ENCODE measurements at places on chromosomes 5 and 9.

DNA sequence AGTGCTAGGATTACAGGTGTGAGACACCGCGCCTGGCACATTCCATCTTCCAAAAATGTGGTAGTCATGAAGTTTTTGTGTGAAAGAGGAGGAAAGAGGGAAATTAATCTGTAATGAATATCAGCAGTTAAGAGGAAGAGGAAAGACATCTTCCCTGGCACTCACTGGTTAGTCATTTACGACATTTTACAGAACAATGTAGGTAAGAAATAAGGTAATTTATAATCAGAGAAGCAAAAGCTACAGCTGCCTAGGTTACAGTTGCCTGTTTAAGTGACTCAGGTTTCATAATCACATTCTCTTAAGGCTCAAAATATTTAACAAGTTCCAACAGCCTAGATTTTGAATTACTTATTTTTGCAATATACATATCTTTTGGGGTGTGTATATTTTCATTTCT lies 26.9 kb downstream of the CNOT6 start:
- DNase-seq: no peak

- DNase-seq: no peak
These were observed 177.0 kb downstream of the DCP2 start for GRCh38 chr5:113153512-113154097.

GRCh38 chr5:170603578-170604565 lies 100.1 kb downstream of the KCNIP1 start:
- DNase-seq: peak; percentile 77

- no peak for DNase-seq
These were observed 114.2 kb downstream of the GAPVD1 start for GRCh38 chr9:125375820-125376219.

- no peak for DNase-seq
These were observed 7.0 kb downstream of the UNC5A start for GRCh38 chr5:176817369-176817840.

DNA sequence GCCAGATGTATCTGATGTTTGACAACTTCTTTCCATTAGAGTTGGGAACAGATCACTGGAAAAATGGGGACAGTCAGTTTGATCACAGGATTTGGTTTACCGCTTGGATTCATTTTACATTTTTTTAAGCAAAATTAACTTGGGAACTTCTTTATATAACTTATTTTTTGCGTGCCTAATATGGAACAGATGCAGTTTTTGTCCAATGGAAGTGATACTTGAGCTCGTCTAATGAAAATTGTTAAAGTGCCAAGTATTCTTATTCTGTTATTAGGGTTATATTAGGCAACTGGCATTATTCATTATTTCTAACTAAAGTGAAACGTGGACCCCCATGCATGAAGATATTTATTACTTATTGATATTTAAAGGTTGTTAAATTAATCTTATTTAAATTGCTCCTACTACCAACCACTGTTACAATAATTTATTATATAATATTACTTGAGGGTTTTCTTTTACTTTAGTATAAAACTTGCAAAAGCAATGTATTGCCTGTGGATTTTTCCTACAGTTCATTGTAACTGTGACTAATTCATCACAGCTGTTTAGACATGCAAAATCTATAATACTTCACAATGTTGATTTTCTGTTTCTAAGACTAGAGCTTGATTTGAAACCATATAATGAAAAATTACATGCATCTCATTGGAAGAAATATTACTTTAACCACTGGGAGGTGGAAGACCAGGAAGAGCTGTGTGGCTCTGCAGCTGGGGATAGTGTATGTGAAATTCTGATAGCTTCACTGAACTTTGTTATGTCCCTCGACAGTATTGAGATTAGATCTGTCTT lies 787.3 kb upstream of the WWC1 start:
- DNase-seq: no peak

- DNase-seq: no peak
These were observed 32.3 kb downstream of the KLHL3 start for GRCh38 chr5:137703565-137703964.

- no peak for DNase-seq
These were observed 94.4 kb upstream of the ITGA1 start for GRCh38 chr5:52693280-52693679.

- DNase-seq: no peak
These were observed 149.8 kb downstream of the ENTREP1 start for GRCh38 chr9:69474821-69475220.

GRCh38 chr5:157285310-157286035 lies 19.6 kb downstream of the CYFIP2 start:
- no peak for DNase-seq

DNA sequence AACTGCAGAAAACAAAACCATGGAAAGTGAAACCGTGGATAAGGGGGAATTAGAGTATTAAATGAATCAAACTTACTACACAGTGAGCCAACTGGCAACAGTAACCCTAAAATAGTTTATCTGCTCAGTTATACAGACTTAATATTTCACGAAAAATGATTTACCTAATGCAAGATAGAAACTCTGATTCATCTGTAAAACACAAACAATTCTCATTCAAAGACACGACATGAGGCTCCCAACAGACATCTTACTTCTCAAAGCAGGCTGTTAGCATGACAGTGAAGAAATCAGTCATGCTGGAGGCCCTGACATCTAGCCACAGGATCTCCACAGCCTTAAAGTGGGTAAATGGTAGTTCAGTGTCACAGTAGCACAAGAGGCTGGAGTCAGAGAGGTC lies 131.2 kb downstream of the FBN2 start:
- no peak for DNase-seq

DNA sequence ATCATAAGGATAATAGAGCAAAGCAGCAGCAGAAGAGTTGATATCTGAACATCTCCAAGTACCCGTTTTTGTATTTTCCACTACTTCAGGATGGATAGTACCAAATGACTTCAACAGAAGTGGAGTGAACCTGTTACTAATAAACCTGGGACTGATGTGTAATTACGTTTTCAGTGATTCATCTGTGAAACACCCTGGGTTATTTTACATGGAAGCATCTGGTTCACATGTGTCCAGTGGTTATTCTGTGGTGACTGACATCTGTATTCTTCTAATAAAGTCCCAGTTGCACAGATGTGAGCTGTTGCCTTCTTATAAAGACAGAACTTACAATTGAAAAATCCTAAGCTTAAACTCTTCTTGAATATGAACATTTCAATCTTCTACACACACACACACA lies 139.7 kb upstream of the VCAN start:
- DNase-seq: no peak

DNA sequence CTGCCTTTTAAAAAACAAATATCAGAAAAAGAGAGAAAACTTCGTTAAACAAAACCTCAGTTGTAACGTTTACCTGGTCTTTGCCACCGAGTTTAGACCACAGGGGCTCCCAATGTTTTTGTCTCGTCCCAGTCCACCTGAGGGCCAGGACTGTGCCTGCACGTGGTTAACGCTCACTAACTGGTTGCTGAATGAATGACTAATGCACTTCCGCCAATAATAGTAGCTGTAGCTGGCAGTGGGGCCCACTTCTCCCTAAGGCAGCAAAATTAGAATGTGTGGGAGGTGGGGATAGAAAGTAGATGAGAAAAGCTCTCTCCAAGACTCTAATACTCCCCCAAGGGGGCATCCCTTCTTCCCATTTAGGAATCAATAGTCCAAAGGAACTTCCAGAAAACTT lies 29.1 kb upstream of the MED27 start:
- no peak for DNase-seq

DNA sequence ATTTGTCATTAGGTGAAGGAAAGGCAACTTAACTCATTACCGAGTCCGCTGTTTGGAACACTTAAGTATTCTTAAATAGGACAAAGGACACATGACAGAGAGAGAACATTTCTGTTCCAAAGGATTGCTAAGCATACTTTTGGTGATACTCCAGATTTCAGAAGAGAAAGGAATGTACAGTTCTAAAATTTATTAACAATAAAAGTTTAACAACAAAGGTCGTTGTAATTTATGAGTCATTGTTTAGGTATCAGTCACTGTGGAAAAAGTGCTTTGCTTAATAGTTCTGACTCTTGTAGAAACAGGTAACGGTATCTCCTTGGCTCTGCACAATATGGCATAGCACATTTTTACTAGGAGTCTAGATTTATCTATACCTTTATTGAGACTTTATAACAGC lies 36.3 kb upstream of the PAM start:
- DNase-seq: no peak

GRCh38 chr5:10831419-10831818 lies 70.4 kb upstream of the DAP start:
- no peak for DNase-seq

DNA sequence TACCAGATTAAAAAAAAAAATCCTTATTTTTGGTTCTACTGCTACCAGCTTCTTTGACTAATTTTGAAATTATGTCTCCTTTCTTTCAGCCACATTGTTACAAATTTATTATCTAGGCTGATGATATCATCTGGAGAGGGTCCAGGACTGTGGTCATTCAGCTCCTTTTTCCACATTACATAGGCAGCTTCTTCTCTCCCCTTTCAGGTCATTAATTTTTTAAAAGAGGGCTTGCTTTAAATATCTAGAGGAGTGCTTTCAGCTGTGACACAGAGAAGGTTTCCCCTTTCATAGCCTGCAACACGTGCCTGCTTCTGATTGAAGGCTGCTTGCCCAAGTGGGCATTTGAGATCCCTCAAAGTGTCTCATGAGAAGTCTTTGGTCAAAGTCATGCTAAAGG lies 155.7 kb upstream of the PAPPA start:
- no peak for DNase-seq

DNA sequence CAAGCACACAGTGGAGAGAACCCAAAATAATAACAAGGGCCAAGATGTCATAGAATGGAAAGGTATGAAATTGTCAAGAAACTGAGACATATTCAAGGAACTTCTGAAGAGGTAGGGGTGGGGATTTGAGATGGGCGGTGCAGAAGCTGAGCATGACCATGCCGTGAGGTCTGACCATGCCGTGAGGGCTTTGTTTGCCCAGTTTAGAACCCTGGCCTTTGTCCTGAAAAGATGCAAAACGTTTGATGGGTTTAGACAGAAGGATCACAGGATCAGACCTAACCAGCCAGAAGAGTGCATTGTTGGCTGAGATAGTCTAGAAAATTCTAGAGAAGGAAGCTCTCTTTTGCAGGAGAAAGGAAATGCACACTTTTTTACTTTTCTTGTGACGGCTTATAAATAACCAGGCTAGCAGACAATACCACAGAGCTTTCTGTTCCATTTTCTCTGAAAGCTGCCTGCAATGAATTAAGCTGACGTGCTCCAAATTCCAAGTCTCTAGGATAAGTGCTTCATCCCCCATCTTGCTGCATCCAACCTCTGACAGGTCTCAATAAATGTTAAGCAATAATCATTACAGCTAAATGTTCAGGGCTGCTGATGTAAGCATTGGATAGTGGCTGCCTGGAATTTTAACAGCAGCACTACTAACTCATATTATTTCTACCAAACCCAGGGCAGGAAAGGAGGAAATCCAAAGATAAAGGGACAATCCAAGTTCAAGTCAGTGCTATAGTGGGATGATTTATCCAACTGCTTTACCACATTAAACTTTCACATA lies 110.9 kb upstream of the IL6ST start:
- DNase-seq: no peak

DNA sequence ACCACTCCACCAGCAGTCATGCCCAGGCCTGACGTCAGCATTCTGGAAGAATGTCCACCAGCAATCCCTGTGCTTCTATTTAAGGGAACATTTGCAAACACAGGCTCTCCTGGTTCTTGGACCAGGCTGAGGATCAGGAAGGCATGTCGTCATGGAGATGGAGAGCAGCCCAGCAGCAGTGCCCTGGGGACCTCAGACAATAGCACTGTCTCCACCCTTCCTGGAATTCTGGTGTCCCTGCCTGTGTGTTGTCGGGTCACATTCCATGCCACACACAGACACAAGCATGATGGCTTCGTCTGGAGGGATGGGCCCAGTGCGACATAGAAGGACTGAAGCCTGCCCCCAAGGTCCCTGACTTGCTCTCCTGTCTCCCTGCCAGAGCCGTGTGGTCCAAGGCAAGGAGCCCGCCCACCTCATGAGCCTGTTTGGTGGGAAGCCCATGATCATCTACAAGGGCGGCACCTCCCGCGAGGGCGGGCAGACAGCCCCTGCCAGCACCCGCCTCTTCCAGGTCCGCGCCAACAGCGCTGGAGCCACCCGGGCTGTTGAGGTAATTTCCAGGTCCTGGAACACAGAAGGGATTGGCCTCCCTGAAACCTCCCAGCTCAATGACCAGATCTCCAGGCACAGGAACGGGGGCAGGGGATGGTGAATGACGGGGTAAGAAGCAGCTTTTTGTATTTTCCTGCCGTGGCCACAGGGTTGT lies 43.8 kb downstream of the STOM start:
- peak; percentile 10 for DNase-seq

DNA sequence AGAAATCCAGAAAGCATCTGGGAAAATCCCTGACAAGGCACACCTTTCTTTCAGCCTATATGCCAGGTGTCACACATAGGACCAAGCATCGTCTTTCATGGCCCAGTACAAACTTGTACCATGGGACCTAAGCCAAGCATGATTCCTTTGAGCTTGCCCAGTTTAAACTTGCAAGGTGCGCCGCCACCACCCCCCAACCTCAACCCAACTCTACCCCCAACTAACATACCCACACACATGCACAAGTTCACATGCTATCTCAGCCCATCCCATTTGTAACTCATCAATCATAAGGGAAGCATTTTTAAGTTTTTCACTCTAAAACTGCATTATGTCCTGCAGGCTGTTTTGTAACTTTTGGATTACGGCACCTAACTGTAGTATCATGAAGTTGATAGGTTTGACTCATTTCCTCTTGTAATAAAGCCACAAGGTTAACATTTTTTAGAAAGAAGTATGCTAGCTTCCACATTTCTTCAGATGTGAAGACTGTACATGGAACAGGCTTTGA lies 145.9 kb upstream of the FST start:
- no peak for DNase-seq

GRCh38 chr5:127802477-127802865 lies 99.3 kb downstream of the CCDC192 start:
- no peak for DNase-seq

GRCh38 chr9:135283671-135284070 lies 195.9 kb upstream of the PPP1R26 start:
- peak; percentile 51 for DNase-seq

DNA sequence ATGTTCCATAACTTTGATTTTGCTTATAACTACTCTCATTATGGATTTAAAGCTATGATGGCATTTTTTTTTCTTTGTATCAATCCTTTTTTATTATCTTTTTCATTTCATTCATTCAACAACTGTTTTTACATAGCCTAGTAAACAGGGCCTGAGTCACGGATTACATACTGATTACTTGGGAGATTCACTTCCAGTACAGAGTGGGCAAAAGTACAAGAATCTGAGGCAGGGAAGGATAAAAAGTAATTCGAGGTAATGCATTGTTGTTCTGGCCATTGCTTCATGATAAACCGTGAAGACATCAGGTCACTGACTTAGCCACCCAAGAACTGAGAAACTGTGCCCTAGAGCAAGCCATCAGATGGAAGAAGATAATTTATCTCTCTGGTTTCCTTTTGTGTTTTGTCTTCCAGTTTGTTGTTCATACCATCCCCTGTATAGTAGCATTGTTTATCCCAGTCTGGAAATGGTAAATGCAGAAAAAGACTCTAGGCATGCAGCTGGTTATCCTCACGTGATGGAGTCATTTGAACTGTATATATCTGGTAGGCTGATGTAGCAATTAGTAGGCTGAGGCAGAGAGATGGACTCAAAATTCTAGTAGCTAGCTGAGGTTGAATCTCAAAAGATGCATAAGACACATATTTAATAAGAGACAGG lies 145.6 kb downstream of the CNTLN start:
- DNase-seq: no peak

GRCh38 chr5:157132281-157132612 lies 10.4 kb downstream of the MED7 start:
- DNase-seq: no peak

- no peak for DNase-seq
These were observed 400.5 kb upstream of the ACO1 start for GRCh38 chr9:31983895-31984294.

All from retina (tissue), 1 donor.